ENCODE measurements at places on chromosomes 7 and 10. TPM values are rescaled to one million over a fixed set of nuclear protein-coding genes. Genes with fewer than 3 reads are reported as not detected.

LLCFC1 gene
- not detected for total RNA-seq

SOSTDC1 gene
- total RNA-seq = 0.18 TPM

TLX1 gene
- total RNA-seq = 0.14 TPM

SFMBT2 gene
- 0.06 TPM for total RNA-seq

RARRES2 gene
- 5.0 TPM for total RNA-seq

ELOVL3 gene
- 3.3 TPM for total RNA-seq

RADIL gene
- 7.3 TPM for total RNA-seq

ZFAND2A gene
- total RNA-seq = 26.5 TPM

CUX1 gene
- 23.2 TPM for total RNA-seq

PAPSS2 gene
- total RNA-seq = not detected

SPDYE6 gene
- total RNA-seq = not detected

Data from G401 (cell line).